NCI-H1417 (cell line): ENCODE measurements at places on chromosomes 1 and 21.
A peak's percentile ranks its signal among the peaks of the same experiment; 100 is the strongest.

- DNase-seq = no peak
Observed at GRCh38 chr1:2019571-2020309, 595 bp downstream of the GABRD start.

DNA sequence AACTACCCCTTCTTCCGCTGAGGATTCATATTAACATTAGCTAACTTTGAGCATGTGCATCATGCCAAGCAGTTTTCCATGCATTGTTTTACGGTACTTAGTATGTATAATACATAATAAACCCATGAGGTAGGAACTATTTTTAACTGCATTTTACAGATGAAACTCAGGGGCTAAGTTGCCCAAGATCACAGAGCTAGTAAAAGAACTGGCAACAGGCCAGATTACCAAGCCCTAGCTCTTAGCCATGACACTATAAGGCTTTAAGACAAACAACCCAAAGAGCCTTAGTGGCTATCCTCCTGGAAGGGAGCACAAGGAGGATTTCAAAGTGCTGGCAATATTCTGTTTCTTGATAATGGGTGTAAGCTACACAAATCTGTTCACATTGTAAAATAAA is 6.1 kb downstream of the AK2 start:
- DNase-seq = no peak

GRCh38 chr1:86515597-86515996 is 31.3 kb upstream of the CLCA4 start:
- DNase-seq = peak; percentile 61

- peak; percentile 40 for DNase-seq
Observed at GRCh38 chr1:22217811-22218460, 75.0 kb upstream of the WNT4 start.

GRCh38 chr1:158055854-158056253 is 62.4 kb downstream of the KIRREL1 start:
- no peak for DNase-seq

GRCh38 chr21:38439957-38440356 is 58.3 kb downstream of the ERG start:
- no peak for DNase-seq

DNA sequence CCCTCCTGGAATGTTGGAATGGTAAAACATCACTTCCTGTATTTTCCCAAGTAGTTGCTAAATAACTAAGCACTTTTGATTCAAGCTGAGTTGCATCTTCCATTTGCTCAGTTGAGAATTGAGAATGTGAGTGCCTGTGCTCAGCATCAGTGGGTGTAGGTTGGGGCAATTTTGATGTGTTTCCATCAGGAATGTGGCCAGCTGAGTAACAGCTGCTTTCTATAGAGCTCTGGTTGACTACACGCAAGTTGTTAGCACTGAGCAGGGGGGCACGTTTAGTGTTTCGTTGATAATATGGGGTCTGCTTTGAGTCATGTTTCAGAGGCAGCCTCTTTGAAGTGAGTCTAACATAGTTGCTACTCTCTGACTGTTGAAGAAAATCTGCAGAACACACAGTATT is 41.5 kb downstream of the LRRC53 start:
- no peak for DNase-seq

GRCh38 chr21:16302851-16303282 is 573.1 kb downstream of the USP25 start:
- no peak for DNase-seq

GRCh38 chr1:55211863-55212262 is 3.3 kb downstream of the USP24 start:
- no peak for DNase-seq

GRCh38 chr1:171310661-171311087 is 3.3 kb upstream of the FMO4 start:
- no peak for DNase-seq

GRCh38 chr1:116470671-116471070 is 97.6 kb downstream of the ATP1A1 start:
- no peak for DNase-seq

DNA sequence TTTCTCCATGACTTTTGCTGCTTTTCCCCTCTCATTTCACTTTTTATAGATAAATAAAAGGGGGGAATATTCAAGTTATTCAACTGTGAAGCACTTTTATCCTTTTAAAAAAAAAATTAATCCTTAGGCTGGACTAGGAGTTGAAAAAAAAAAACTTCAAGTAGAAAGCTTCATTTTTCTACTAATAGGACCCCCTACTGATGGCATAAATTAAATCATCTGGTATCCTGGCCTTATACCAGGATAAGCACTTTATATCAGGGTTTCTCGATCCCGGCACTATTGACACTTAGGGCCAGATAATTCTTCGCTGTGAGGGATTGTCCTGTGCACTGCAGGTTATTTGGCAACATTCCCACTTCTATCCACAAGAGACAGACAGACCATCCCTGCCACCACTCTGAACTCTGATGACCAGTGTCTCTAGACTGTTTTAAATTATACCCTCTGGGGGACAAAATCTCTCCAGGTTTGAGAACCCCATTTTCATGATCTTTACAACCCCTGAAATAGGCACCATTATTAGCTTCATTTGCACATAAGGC is 17.6 kb downstream of the USP33 start:
- peak; percentile 50 for DNase-seq

GRCh38 chr1:203095061-203095690 is 9.4 kb upstream of the MYOG start:
- DNase-seq = no peak
